ENCODE measurements at places on chromosomes 2 and 18.

DNA sequence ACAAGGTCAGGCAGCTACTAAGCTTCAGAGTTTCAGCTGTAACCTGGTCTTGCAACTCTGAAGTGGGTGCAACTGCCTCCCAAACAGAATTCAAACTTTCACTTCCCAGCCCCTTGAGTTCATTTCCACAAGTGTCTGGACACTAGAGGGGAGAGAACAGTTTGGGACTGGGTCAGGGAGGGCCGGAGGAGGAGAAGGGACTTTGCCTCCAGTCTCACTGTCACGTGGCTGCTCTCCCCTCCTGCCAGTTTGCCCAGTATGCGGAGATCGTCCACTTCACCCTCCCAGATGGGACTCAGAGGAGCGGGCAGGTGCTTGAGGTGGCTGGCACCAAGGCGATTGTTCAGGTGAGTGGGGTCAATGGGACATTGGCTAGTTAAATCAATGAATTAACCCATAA is 20.6 kb upstream of the ANKRD53 start:
- no peak for DNase-seq

- DNase-seq, result no peak
Observed at GRCh38 chr18:57843386-57843785, 40.3 kb upstream of the ATP8B1 start.

GRCh38 chr2:218856167-218856895 is 3.3 kb upstream of the WNT6 start:
- DNase-seq, result no peak

GRCh38 chr18:51907687-51908597 is 432.1 kb upstream of the DCC start:
- no peak for DNase-seq

DNA sequence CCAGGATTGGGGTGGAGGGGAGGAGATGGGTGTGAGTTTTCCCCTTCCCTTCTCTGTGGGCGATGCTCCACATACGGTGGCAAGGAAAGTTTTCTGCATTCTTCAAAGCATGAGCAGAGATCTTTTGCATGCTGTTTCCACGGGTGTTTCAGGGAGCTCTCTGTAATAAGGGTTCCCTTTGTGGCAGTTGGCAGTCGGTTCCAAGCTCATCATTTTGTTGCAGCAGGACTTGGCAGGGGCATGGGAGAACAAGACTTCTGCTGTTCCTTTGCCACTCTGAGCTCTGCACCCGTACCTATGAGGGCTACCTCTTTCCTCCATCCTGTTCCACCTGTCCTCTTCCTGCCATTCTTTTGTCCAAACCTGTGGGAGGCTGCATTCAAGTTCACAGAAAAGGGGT is 71.3 kb upstream of the SPRED2 start:
- no peak for DNase-seq

DNA sequence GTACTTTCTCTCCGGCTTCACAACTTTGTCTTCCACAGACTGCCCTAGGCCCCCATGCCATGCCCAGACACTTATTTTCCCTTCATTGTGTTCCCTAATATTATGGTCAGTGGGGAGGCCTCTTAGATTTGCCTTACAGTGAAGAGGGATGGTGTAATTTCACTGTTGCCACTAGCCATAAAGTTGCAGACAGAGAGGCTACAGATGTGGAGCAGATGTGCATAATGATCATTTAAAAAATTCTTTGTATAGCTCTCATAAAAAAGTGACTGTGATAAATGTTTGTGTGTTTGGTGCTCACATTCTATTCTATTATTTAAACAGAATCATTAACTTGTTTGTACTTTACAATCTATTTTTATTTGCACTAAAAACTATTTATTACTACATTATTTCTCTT is 67.5 kb upstream of the FN1 start:
- DNase-seq, result peak; percentile 22
